ENCODE measurements at places on chromosomes 7 and 10. TPM values are rescaled to one million over a fixed set of nuclear protein-coding genes. Genes with fewer than 3 reads are reported as not detected.

GRCh38 chr10:43817368-43817767 is 168.7 kb upstream of the ZNF32 start:
- peaks cover 22% of the 10 kb centered on the region for H3K4me1 ChIP-seq
- H3K36me3 ChIP-seq = no peaks in the 10 kb centered on the region
- no peaks in the 10 kb centered on the region for H3K27me3 ChIP-seq
- H3K4me3 ChIP-seq = no peak overlapping the region

- H3K36me3 ChIP-seq = no peaks in the 10 kb centered on the region
- H3K27ac ChIP-seq = no peak overlapping the region
- H3K27me3 ChIP-seq = no peaks in the 10 kb centered on the region
- H3K4me1 ChIP-seq = peaks cover 9% of the 10 kb centered on the region
- DNase-seq = peak; percentile 26
Measured at GRCh38 chr10:4191354-4191753, 406.3 kb upstream of the KLF6 start.

DNA sequence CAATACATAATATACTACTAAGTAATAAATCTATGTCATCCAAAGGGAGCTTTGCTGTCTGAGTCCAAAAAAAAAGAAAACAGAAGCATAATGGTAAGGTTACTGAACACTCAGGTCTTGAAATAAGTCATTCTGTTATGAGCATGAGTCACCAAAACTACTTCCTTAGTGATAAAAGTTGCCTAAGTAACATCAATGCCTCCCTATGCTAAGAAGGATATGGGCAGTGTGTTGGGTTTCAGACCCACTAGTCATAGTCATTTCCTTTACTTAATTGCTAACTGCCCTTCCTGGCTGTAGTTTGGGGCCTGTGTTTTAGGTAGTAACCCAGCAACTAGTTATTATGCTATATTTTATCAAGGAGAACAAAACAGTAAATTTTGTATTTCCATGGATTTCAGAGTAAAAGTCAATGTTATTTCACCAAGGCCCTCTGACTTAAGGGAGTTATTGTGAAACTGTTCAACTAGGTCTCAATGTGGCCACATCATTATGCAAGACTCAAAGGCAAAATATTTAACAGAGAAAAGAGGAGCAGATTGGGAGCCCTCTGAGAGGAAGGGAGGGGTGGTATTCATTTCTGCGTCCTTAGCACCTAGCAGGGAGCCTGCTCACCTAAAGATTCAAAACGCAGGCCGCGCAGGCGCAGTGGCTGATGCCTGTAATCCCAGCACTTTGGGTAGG is 11.7 kb upstream of the VIM start:
- peaks cover 7% of the 10 kb centered on the region for H3K4me1 ChIP-seq
- H3K4me3 ChIP-seq = no peak overlapping the region
- DNase-seq = no peak
- peak overlapping the region; percentile 80 for H3K27ac ChIP-seq

DNA sequence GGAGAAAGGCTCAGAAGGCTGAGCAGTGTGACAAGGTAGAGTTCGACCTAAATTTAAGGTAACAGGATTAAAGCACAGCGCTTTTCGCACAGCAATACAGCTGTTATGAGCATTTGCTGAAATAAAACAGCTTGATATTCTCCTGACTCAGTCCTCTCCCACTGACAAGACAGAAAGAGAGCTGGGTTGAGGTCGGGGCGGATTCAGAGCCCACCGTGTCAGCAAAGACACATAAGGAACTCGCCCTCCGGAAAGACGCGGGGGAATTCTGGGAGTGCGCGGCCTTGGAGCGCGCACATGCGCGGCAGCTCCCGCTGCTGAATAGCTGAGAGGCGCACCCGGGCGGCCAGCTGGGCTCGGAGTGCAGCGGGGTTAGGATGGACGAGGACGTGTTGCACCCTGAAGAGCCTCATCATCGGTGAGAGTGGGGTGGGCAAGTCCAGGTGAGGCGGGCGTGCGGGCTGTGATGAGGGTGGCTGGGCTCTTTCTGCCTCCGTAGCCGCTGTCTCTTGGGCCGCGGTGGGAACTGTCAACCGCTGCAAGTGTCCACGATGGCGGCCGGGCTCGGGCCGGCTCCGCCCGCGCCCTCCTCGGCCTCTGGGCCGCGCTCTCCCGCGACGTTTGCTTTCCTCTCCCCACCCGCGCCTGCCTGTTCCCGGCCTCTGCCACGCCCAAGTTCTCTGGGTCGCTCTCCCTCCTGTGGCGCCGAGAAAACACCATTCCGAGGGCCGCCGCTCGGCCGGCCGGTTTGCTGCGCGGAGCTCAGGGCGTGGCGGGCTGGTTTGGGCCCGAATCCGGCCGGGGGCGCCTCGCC is 120.6 kb downstream of the LYZL1 start:
- no peaks in the 10 kb centered on the region for H3K36me3 ChIP-seq
- no peak for DNase-seq

Gene NPTX2
- total RNA-seq = 22.4 TPM

Gene SLC26A5
- total RNA-seq = under 0.01 TPM

Gene LRRC18
- total RNA-seq = not detected

Gene PNLIPRP3
- 0.17 TPM for total RNA-seq

Gene PAX4
- total RNA-seq = not detected

Measured in esophagus muscularis mucosa (tissue), 4 donors.